ENCODE measurements at places on chromosomes 2 and 18.

- no peak for DNase-seq
These were observed 70.0 kb downstream of the TMEM18 start for GRCh38 chr2:607172-607571.

GRCh38 chr18:14947482-14948162 is 199.7 kb downstream of the ANKRD30B start:
- DNase-seq: no peak

- DNase-seq: no peak
These were observed 79.4 kb upstream of the ZNF532 start for GRCh38 chr18:58785171-58785805.

DNA sequence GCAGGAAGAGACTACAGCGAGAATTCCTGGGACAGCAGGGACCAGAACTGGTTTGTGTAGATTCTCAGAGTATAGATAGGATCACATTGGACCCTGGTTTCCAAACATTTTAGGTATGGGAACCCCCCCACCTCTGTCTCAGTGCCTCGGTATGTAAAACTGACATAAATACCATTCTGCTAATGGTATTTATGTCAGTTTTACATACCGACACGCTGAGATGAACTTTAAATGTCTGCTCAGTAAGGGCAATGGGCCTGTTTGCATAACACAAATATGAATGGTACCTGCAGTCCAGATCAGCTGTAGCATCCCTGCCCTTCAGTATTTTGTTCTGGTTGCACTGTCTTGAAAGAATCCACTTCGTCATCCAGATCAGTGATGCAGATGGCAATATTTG is 73.2 kb downstream of the WDSUB1 start:
- no peak for DNase-seq

GRCh38 chr2:179850188-179850587 is 11.2 kb downstream of the ZNF385B start:
- DNase-seq: no peak

GRCh38 chr2:199431746-199432213 is 26.0 kb downstream of the SATB2 start:
- no peak for DNase-seq

- DNase-seq: no peak
These were observed 286.2 kb upstream of the ACVR2A start for GRCh38 chr2:147558620-147559019.

Measured in activated naive CD4-positive, alpha-beta T cell treated with anti-CD3 and anti-CD28 coated beads for 36 hours (primary cell).